ENCODE measurements at places on chromosomes 2 and 18. TPM values are rescaled to one million over a fixed set of nuclear protein-coding genes. Genes with fewer than 3 reads are reported as not detected.

GRCh38 chr18:13409997-13410396, 191.4 kb downstream of the LDLRAD4 start:
- no peak for DNase-seq

DNA sequence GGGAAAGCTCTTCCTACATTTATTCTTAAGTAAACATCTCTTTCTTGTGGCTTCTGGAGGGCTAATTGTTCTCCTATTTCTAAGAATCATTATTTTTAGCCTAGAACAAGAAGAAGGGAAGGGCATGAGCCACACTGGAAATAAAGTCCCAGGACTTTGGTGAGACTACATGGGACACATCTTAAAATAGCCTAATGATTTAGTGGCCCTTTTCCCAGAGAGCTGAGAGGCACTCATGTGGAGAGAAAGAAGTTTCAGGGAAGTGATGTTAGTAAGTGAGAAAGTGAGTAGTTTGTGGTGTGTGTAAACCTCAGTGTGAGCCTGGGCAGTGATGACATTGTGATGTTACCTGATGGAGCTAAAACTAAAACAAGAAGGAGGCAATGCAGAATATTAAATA, 14.6 kb downstream of the ITGA4 start:
- DNase-seq = no peak

The GALNT3 gene
- total RNA-seq = not detected

GRCh38 chr2:71291398-71291797, 40.2 kb upstream of the ZNF638 start:
- DNase-seq = no peak

The AQP4 gene
- total RNA-seq = not detected

DNA sequence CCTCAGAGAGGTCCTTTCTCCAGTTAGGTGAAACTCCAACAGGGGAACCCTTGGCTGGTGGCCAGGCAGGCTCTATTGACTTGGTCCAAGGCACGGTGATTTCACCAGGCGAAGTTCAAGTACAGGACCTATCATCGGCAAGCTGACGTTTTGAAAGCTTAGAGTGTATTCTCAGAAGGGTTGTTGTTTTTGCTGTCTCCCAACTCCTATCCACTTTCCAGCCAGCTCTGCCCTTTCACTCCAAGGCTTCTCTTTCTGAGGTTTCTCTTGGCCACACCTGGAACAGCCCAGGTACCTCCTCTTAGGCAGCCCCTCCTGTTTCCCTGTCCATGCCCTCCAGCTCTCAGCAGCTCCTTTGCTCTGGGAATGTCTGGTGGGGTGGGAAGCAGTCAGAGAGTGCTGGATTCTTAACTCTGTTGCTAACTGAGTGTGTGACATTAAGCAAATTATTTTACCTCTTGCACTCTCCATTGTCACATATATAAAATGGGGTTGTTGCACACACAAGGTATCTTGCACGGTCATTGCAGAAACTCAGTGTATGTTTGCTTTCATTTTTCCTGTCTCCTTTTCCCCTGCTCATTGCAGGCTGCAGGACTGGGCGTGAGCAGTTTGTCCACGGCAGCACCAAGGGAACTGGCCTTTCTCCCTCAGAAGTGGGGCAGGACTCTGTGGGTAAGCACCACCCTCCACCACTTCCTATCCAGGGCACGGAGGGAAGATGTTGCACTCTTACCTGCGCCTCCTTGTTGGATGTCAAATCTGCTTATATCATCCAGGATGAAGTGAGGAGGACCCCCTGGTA, 30.2 kb downstream of the CAPN13 start:
- no peak for DNase-seq

GRCh38 chr2:175575346-175576258, 394.1 kb upstream of the ATP5MC3 start:
- no peak for DNase-seq

DNA sequence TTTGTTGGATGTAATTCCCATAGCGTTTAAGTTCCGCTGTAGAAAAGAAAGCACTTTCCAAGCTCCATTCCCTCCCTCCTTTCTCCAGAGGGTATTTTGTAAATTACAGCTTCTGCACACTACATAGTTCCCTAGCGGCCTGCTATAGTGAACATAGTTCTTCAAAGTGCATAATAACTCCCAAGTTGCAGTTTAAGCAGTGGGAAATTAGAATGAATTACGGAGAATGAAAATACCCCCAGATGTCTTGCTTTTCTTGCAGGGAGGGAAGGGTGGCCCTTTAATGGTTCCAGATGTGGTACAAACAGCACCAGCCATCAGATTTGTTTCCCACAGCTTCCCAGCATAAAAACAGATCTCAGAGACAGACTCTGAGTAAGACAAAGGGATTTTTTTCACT, 893.9 kb downstream of the SUCLG1 start:
- DNase-seq = no peak

The CAPG gene
- total RNA-seq = 659 TPM

DNA sequence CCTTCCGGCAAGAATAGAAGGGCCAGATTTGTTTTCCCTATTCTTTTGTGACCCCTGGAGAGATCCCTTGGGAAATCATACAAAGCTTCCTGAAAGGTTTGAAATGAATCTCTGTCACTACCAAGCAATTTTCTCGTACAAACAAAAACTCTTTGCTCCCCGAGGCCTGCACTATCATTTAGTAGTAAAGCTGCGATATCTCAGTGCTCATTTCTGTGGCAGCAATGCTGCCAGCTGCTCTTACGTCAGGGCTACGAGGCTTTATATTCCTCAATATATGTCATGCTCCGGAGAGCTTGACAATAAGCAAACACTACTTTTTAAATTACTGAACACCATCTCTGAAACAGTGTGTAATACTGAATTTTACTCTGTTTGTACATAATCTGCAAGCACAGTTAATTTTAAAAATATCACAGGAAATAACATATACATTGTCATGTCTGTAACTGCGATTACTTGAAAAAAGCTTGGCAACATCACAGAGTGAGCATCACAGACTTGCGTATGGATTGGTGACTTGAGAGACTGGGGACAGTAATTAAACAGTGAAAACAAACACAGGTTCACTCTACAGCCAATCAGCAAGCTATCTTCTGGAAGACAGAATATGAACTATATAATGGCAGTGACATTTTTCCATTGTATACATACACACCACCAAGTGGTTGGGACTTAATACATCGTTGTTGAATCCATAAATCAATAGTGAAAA, 403.3 kb upstream of the NETO1 start:
- DNase-seq = no peak

GRCh38 chr2:61262699-61263098, 100.7 kb downstream of the C2orf74 start:
- DNase-seq = no peak

- no peak for DNase-seq
Observed at GRCh38 chr2:9297156-9297555, 90.5 kb downstream of the ASAP2 start.

DNA sequence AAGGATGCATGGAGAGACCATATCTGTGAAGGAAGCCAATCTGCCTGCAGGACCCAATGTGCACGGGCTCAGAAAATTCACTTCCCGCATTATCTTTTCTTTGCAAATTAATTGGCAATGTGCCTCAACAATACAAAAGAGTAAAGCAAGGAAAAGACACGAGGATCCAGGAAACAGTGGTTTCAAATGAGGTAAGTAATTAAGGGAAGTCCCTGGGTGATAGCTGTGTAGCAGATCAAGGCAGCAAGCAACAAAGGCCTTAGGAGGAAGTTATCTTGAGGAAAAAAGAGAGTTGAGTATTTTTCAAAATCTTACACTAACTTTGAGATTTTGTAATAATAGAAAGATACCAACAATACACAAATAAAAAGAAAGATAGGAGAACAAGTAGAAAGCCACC, 44.3 kb upstream of the TGIF1 start:
- DNase-seq = no peak

DNA sequence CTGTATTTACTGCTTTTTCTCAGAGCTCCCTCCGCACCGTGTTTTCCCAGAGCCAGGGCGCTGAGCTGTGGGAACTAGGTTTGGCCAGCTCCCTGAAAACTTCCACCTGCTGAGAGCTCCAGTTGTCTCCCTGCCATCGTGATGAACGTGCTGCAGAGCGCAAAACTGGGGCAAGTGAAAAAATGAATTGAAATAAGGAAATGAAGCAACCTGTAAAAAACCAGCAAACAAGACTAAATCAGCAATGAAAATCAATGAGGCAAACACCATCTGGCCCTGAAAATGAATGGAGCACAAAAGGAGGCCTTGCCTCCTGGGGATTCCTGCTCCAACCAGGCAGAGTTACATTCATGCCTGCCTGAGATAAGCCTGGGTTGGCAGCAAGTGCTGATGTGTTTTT, 129.9 kb downstream of the MARCHF4 start:
- no peak for DNase-seq

- DNase-seq = peak; percentile 22
Observed at GRCh38 chr18:47204908-47205522, 28.9 kb upstream of the IER3IP1 start.

The STON1 gene
- 2.5 TPM for total RNA-seq

- no peak for DNase-seq
Observed at GRCh38 chr2:127637236-127637630, 8.7 kb upstream of the GPR17 start.

The DHRS9 gene
- not detected for total RNA-seq

- DNase-seq = no peak
Observed at GRCh38 chr2:48480526-48480925, 49.4 kb upstream of the STON1 start.

- DNase-seq = peak; percentile 97
Observed at GRCh38 chr18:11859903-11860407, 8.7 kb downstream of the CHMP1B start.

The TCF7L1 gene
- not detected for total RNA-seq

- DNase-seq = no peak
Observed at GRCh38 chr2:70019096-70019495, 57.7 kb upstream of the ASPRV1 start.

DNA sequence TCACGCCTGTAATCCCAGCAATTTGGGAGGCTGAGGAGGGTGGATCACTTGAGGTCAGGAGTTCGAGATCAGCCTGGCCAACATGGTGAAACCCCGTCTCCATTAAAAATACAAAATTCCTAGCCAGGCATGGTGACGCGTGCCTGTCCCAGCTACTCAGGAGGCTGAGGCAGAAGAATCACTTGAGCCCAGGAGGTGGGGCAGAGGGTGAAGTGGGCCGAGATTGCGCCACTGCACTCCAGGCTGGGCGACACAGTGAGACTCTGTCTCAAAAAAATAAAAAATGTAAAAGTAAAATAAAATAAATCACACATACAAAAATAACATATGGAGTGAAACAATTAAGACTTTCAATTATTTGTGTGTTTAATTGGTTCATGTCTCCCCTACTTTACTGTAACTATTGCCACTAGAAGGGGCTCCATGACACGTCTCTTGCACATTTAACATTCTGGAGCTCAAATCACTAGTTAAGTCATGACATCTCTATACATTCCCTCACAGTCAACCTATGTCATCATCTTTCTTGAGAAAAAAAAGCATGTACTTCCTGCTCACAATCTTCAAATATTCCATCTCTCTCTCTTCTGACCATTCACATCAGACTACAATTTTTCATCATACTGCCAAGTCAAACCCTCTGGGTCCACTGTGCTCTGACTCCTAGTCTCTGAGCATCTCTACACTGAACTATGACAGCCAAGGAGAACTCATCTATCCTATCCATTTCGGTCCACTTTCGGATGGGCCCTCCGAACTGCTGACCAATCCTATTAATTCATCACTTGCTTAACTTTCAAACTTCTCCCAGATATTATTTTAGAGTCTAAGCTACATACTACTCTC, 6.7 kb downstream of the GFPT1 start:
- no peak for DNase-seq

GRCh38 chr18:59651071-59651470, 46.2 kb downstream of the CCBE1 start:
- no peak for DNase-seq

DNA sequence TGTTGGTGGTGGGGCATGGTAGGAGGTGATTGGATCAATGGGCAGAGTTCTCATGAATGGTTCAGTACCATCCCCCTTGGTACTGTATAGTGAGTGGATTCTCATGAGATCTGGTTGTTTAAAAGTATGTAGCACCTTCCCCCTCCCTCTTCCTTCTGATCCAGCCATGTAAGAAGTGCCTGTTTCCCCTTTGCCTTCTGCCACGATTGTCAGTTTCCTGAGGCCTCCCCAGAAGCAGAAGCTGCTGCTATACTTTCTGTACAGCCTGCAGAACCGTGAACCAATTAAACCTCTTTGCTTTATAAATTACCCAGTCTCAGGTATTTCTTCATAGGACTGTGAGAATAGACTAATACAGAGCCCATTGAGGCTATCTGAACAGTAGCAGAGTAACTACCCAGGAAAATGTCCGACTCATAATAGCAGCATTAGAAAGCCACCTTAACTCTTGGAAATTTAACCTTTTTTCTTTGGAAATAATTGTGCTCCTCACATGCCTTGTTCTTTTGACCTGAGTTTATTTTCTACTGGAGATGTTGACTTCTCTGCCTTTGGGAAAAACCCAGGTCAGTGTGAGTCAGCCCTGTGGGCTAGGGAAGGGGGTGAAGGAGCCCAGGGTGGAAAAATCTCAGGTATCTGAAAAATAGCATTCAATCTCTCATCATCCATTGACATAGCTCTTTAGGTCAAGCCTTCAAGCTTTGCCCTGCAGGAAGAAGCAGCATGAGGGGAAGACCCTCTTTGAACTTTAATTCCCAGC, 18.1 kb downstream of the CYP1B1 start:
- peak; percentile 40 for DNase-seq

- no peak for DNase-seq
Observed at GRCh38 chr2:10205162-10205475, 82.6 kb downstream of the RRM2 start.

DNA sequence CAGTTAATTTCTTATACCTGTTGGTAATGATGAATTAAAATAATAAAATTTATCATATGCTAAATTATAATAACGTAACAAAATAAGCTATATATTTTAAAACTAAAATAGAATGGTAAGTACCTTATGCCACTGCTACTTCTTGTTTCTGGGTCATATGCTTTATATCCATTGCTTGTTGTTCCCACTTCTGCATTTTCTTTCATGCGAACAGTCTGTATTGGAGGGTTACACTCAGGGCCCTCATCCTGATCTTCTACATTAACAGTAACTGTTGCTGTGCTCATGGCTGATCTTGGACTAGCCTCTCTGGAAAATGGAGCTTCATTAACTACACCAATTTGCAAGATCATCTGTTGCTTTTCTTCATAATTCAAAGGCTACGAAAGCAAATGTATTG, 22.2 kb downstream of the DSC2 start:
- no peak for DNase-seq

- DNase-seq = no peak
Observed at GRCh38 chr2:148586522-148587128, 57.9 kb upstream of the EPC2 start.

GRCh38 chr2:219443016-219443696, 8.5 kb downstream of the SPEG start:
- no peak for DNase-seq

The SGPP2 gene
- total RNA-seq = not detected

GRCh38 chr2:36967236-36967876, 1.0 kb upstream of the STRN start:
- DNase-seq = no peak

GRCh38 chr2:112474844-112475486, 7.0 kb upstream of the TTL start:
- DNase-seq = no peak

GRCh38 chr18:8288472-8289195, 320.6 kb upstream of the RAB12 start:
- no peak for DNase-seq
